CD4-positive, alpha-beta T cell treated with Interleukin-12 subunit alpha and Interleukin-12 subunit beta, for 1 hour (primary cell): ENCODE measurements at places on chromosomes 7 and 10.
A peak's percentile ranks its signal among the peaks of the same experiment; 100 is the strongest.

GRCh38 chr10:76333326-76333725 is 901.9 kb downstream of the LRMDA start:
- DNase-seq: no peak

DNA sequence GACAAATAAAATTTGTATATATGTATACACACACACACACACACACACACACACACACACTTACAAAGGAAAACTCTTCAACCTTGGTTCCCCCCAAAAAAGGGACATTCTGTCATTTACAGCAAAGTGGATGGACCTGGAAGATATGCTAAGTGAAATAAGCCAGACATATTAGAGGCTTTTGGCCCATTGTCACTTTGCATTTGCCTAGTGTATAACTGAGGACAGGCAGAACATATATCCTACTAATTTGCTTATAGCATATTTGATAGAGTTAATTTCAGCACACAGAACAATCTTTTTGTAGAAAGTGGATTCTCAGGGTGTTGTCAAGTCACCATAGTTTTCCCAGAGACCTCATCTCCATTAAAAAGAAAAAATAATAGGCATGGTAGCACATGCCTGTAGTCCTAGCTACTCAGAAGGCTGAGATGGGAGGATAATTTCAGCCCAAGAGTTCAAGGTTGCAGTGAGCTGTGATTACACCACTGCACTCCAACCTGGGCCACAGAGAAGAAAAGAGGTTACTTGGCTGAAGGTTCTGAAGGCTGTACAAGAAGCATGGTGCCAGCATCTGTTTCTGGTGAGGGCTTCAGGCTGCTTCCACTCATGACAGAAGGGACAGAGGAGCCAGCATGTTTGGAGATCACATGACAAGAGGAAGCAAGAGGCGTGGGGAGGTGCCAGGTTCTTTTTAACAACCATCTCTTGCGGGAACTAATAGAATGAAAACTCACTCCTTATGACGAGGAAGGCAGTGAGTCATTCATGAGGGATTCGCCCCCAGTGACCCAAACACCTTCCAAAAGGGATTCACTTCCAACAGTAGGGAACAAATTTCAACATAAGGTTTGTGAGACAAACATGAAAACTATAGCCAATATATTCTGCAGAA is 135.6 kb downstream of the TMEM168 start:
- DNase-seq: no peak

- no peak for DNase-seq
Observed at GRCh38 chr10:19595212-19595845, 220.9 kb upstream of the PLXDC2 start.

DNA sequence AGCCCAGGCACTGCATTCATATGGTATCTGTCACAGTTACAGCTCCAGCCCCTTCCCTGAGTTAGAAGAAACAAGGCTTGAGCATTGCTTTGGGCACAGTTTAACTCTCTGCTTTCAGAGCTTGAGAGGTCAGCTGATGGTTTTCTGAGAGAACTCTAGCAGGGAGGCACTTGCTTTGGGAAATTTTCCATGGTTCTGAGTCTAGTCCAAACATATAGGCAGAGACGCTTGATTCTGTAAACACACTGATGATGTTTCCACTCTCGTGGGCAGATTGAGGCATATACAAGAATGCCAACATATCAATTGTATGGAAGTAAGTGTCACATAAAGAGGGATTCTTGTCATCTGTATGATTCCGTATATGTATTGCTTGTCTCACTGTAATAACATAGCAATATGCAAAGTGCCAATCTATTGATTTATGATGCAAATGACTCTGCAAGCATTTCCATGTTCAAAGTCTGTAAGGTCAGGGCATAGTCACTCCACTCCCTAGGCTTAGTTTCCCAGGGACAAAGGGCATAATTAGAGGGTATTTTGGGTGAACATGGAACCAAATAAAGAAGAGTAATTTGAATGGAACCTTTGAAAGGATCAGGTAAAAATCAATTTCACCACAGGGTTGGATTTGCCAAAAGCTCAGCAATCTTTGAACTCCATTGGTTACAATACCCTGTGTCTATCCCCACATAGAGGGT is 239.0 kb downstream of the INHBA start:
- no peak for DNase-seq

- DNase-seq: peak; percentile 46
Observed at GRCh38 chr10:44857363-44858016, 53.6 kb upstream of the TMEM72 start.

GRCh38 chr7:101784292-101785127 is 32.9 kb upstream of the CUX1 start:
- DNase-seq: no peak

- DNase-seq: no peak
Observed at GRCh38 chr7:158758586-158759244, 54.1 kb upstream of the NCAPG2 start.

DNA sequence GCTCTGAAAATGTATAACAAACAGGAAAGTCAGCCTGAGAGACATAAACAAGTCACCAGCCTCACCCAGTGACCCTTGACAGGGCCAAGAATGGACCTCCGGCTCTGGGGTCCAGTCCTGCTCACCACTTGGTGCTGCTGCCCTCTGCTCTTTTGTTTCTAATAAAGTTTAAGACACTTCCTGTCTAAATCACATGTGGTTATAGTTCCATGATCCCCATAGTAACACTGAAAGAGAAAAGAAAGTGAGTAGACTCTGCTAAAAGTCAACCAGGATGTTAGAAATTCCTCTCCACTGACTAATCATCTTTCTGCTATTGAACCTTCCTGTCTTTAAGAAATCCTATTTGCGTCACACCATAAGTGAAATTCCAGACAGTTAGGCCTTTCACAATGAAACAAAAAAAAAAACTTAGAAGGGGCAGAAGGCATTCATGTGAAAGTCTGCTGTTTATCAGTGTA is 179.2 kb upstream of the BET1 start:
- DNase-seq: no peak

- DNase-seq: no peak
Observed at GRCh38 chr7:36638140-36638539, 86.2 kb downstream of the AOAH start.

DNA sequence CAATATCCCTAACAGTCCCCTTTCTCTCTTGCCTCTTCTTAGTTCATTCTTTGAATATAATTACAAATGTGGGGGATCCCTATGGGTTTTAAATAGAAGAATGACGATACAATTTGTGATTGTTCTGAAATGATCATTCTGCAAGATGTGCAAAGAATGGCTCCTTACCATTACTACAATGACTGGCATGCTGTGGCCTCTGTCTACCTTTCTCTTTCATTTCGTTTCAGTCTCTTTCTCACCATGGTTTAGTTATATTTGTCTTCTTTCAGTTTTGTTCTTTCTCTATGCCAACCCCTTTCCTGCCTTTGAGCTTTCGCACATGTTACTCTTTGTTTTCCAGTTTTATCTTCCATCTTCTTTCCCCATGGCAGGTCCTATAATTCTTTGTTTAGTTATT is 176.5 kb downstream of the SUGCT start:
- DNase-seq: no peak

GRCh38 chr10:104931612-104932134 is 290.6 kb downstream of the SORCS3 start:
- DNase-seq: no peak

GRCh38 chr7:91043186-91043585 is 221.0 kb upstream of the FZD1 start:
- no peak for DNase-seq

- no peak for DNase-seq
Observed at GRCh38 chr7:156754201-156754600, 113.6 kb downstream of the RNF32 start.

DNA sequence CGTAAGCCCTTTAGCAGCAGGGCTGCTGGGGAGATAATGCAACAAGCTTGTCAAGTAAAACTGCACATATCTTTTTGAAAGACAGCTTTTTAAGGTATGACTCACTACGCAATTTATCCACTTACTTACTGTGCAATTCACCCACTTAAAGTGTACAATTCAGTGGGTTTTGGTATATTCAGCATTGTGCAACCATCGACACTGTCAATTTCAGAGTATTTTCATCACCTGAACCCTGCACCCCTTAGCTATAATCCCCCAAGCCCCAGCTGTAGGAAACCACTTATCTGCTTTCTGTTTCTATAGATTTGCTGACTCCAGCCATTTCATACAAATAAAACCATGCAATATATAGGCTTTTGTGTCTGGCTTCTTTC is 168.0 kb downstream of the PTPN20 start:
- DNase-seq: no peak

- no peak for DNase-seq
Observed at GRCh38 chr7:105932835-105933477, 30.1 kb upstream of the CDHR3 start.

GRCh38 chr10:17122726-17123661 is 6.6 kb downstream of the CUBN start:
- DNase-seq: no peak

GRCh38 chr7:32532086-32532485 is 36.8 kb downstream of the AVL9 start:
- DNase-seq: no peak

GRCh38 chr7:49287653-49288052 is 363.3 kb downstream of the CDC14C start:
- no peak for DNase-seq

GRCh38 chr10:79097021-79097872 is 28.5 kb downstream of the ZMIZ1 start:
- no peak for DNase-seq

DNA sequence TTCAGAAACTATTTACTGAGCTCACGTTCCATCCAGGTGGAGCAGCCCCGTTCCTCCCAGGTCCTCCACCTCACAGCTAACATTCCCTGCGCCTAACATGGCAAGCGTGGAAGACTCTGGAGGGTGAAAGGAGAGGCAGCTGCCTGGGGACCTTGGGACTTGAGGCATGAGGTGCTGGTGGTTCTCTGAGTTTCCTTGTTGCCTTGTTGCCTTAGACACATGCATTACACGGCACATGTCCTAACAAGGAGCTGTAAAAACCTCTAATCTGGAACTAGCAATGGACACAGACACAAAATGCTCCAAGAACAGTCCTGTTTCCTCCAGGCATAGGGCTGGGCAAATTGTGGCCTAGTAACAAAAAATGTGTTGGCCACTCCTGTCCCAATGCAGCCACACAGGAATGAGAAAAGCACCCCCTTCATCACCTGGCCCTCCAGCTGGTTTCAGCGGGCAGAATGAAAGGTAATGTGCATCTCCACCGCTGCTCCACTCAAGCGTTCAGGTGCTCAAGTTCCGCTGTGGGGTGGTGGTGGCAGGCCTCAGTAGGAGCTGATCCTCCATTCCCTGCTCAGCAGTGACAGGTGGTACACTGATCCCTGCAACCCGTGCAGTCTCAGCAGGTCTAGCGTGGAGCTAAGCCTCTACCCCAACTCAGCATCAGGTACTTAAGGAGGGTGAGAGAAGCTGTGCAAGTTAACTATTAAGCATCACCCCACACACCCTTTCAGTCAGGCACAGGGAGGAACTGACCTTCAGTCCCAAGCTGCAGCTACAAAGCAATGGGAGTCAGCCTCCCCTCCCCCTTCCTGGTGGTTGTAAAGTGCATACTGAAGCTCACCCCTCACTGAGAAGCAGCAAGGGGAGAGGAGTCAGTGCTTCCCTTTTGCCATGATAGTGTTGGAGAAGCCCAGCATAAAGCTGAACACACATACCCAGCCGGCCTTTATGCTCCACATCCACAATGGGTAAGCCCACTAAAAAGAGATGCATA is 382.8 kb downstream of the SDK1 start:
- no peak for DNase-seq

DNA sequence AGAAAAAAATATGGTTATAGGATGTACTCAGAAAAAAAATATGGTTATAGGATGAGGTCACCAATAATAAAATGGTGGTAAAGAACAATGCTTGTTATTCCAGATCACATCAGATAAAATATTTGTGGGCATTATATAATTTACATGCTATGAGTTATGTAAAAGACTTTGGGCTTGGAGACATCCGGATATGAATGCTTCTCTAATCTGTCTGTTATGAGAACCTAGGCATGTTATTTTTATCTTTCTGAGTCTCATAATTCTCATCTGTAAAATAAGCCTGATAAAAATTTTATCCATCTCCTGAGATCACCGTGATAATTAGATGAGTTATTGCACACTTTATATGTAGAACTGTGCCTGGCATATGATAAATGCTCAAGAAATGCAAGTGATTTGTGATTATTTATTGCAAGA is 37.8 kb downstream of the DKK1 start:
- no peak for DNase-seq

DNA sequence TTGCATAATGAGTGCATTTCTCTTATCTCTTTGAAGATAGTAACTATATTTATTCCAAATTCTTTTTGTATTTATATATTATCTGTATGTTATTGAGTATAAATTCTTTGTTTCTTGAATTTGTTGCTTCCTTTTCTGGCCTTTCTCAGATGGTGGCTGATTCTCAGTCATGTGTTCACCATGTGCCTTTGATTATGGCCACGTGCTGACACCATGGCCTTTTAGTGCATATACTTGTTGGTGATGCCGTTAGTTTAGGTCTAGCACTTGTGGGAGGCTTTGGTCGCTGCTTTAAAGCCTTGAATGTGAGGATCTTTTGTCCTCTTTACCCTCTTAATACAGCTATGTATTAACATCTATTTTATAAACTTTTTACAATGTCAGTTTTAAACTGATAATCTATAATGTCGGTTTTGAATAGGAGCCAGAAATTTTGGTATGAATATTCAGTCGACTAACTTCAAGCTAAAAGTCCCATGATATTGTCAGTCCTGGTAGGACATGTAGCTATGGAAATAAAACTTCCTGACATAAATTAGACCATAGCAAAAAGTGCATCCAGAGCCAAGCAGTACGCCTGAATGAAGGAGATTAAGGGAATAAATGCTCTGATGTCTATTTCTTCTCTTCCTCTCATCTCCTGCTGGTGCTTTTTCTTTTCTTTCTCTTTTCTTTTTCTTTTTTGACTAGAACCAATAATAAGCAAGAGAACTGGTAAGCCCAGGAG is 130.3 kb downstream of the GNAI1 start:
- no peak for DNase-seq

GRCh38 chr7:100469227-100470044 is 5.4 kb upstream of the SPACDR start:
- DNase-seq: peak; percentile 83

DNA sequence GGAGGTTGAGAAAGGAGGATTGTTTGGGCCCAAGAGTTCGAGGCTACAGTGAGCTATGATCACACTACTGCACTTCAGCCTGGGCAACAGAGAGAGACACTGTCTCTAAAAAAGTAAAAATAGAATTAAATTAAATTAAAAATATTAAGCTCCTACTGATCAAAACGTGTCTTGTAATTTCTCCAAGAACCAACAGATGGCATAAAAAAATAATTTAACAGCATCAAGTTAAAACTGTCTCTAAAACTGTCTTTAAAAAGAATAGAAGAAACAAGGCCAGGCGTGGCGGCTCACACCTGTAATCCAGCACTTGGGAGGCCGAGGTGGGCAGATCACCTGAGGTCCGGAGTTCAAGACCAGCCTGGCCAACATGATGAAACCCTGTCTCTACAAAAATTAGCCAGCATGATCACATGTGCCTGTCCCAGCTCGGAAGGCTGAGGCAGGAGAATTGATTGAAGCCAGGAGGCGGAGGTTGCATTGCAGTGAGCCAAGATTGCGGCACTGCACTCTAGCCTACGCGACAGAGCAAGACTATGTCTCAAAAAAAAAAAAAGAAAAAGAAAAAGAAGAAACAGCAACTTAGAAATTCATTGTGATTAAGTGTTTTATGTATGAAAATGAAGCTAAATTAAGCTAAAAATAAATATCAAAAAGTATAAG is 24.5 kb downstream of the MTPAP start:
- no peak for DNase-seq
